Urothelium cell line (cell line): ENCODE measurements at places on chromosomes 5 and 9.

DNA sequence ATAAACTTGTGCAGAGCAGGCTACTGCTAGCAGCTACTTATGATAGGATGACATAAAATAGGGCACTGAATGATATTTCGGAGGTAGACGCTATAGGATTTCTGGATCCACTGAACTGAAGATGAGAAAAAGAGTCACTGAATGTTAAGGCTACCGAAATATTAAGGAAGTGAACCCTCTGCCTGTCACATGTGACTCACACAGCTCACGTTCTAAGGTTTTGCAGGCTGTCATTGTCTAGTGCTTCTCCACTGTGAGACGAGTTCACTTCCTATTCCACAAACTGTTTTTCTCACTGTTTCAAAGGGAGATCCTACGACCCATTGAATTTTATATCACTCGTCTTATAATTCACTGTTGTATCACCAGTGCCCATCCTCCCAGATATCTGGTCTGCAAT, 100.8 kb downstream of the CTNND2 start:
- DNase-seq: no peak

GRCh38 chr5:16064135-16064893, 115.3 kb downstream of the MARCHF11 start:
- DNase-seq: no peak

DNA sequence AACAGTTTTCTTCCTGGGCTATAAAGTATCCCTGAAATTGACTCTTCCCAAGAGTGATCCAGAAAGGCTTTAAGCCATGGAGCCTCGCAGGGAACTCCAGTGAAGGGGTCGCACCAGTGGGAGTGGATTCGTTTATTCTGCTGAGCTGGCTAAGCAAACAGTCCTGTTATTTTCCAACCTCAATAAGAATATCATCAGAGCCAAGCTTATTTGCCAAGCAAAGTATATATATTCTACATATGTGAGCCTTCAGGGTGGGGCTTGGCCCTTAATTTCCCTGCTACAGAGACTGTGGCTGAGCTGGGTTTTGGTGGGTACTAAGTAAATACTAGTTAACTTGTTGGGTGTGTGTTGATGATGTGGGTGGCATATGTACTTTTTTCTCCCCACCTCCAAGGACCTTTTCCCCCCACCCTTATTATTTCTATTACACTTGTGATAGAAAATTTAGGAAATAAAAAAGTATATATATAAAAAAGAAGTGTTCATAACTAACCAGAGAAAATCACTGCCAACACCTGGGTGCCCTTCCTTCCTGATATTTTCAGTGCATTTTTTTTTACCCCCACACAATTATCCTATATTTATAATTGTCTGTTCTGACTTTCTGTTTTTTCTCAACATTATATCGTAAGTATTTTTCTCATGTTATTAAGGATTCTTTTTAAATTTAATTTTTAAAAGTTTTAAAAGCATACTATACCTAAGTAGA, 5.3 kb downstream of the GSN start:
- no peak for DNase-seq

DNA sequence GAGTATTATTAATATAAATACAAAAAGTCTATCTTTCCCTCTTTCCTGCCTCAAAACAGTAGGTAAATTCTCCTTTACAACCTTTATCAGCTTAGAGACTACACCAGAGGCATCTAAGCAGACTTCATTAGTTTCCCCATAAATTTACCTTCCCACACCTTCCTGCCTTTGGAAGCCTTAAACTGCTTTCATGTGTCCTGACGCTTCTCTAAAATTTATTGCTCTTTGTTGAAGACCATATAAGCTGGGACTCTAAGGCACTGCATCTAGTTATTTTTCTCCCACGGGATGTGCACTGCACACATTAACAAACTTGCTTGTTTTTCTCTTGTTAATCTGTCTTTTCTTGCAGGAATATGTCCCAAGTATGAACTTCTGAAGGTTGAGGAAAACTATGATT, 51.8 kb downstream of the DEPDC1B start:
- DNase-seq: no peak

DNA sequence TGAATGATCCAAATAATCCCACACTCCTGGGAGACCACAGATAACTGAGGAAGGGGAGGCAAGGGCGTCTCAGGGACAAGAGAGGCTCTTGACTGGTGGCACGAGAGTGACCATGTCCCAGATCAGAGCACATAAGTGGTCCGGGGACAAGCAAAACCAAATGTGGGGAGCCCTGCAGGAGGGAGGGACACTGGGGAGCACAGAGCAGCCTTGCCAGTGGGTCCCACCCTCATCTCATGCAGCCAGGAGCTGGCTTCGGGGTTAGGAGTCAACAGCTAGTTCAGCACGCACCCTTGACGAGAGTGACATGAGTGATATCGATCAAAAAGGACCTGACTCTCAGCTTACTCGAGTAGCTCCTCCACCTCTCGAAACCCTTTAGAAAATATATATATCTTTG, 16.5 kb upstream of the UBE2QL1 start:
- DNase-seq: no peak

- no peak for DNase-seq
Measured at GRCh38 chr5:91072881-91073280, 310.2 kb downstream of the ARRDC3 start.

GRCh38 chr5:143614831-143615230, 197.1 kb upstream of the HMHB1 start:
- no peak for DNase-seq

- no peak for DNase-seq
Measured at GRCh38 chr5:54021431-54022164, 288.8 kb downstream of the ARL15 start.

- DNase-seq: no peak
Measured at GRCh38 chr9:10690546-10690945, 77.7 kb upstream of the PTPRD start.

GRCh38 chr9:35675204-35675603, 1.5 kb downstream of the CA9 start:
- DNase-seq: no peak

DNA sequence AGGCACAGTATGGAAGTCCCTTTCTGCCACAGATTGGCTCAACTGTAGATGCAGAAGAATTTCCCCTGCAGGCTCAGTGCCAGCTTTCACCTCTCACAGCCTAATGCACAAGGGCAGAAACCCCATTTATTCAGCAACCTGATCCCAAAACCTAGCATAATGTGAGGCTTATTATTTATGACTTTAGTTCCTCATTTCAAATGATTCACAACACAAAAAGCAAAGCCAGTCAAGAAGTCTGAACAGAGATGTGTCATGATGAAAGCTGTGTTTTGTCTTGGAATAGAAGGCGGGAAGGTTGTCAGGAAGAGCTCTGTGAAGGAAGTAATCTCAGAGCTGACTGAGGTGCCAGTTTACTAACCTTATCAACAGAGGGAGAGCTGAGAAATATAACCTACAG, 369.7 kb downstream of the LRRC70 start:
- no peak for DNase-seq

GRCh38 chr5:36459176-36460135, 146.9 kb upstream of the SLC1A3 start:
- no peak for DNase-seq

DNA sequence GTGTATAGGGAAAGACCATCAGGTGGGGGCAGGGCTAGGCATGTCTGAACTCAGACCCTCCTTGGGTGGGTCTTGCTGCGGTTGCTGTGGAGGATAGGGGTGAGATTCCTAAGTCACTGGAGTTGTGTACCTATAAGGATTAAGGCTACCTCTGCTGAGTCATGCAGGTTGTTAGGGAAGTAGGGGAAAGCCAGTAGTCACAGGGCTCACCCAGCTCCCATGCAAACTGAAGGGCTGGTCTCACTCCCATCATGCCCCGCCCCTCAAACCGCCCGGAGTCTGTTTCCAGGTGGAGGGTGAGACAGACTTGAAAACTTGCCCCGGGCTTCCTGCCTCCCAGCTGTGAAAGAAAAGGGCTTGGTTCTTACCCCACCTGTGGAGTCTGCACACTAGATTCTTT, 161.8 kb downstream of the CAVIN4 start:
- no peak for DNase-seq

DNA sequence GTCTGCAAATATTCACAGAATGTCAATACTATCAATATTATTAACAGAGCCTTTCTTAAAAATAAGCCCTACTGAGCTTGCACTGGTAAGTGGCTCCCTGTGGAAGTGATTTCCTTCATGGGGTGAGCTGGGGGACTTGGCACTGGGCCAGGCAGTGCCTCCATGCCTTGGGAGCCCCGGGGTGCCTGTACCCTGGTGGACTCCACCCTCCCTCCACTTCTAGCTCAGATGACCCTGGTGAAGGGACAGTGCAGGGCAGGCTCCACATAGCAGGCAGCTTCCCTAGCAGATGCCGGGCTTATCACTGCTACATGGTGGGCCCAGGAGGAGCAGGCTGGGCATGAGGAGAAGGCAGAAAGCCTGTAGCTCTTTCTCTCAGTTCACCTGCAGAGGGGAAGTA, 119.2 kb downstream of the DCP2 start:
- DNase-seq: no peak

GRCh38 chr5:153809166-153809565, 229.5 kb downstream of the FAM114A2 start:
- no peak for DNase-seq

- DNase-seq: peak; percentile 27
Measured at GRCh38 chr5:149580808-149581191, 498 bp upstream of the ARHGEF37 start.

GRCh38 chr5:4868140-4868735, 271.9 kb upstream of the ADAMTS16 start:
- DNase-seq: peak; percentile 87

- peak; percentile 68 for DNase-seq
Measured at GRCh38 chr9:109171926-109172325, 4.9 kb upstream of the FRRS1L start.
